Activated CD8-positive, alpha-beta memory T cell treated with anti-CD3 and anti-CD28 coated beads, Interleukin-2, amount 10 ng/mL, durations not matched to agents 7 days and 5 days (primary cell): ENCODE measurements at places on chromosomes 5 and 9. TPM values are rescaled to one million over a fixed set of nuclear protein-coding genes. Genes with fewer than 3 reads are reported as not detected.

GRCh38 chr9:129109537-129109903, 1.1 kb downstream of the CRAT start:
- H3K27ac ChIP-seq: no peak overlapping the region
- no peaks in the 10 kb centered on the region for H3K36me3 ChIP-seq
- no peaks in the 10 kb centered on the region for H3K27me3 ChIP-seq

GRCh38 chr9:98310752-98311392, 55.4 kb upstream of the TBC1D2 start:
- DNase-seq: no peak
- H3K36me3 ChIP-seq: no peaks in the 10 kb centered on the region
- H3K4me1 ChIP-seq: no peaks in the 10 kb centered on the region
- peaks cover 3% of the 10 kb centered on the region for H3K27me3 ChIP-seq
- H3K4me3 ChIP-seq: no peak overlapping the region

DNA sequence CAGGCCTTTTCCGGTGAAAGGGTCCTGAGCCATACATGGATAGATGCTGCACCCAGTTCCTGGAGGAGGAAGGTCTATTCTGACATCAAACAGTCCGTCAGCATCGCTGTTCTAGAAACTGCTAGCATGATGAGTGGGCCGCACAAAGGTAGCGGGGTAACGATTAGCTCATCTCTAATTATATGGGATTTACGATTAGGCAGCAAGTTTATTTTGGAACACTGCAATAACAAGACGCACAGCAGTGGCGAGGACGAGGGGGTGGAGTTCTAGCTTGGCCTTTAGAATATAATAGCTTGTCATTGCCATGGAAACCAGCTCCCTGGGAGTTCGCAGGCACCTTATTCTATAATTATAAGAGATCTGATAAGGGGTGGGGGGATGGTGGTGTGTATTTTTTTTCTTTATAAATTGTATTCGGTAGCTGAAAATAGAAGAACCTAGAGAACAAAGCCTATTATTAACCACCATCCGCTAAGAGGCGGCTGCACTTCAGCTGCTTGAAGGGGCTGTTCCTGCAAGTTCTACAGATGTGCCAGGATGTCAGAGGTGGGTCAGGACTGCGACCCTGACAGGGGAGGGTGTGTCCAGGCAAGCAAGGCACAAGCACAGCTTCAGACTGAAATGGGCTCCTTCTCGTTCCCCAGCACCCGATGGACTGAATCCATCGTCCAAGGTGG, 311.0 kb downstream of the AGTPBP1 start:
- H3K27me3 ChIP-seq: peaks cover 17% of the 10 kb centered on the region
- H3K36me3 ChIP-seq: no peaks in the 10 kb centered on the region

- H3K27ac ChIP-seq: no peak overlapping the region
- no peak overlapping the region for H3K4me3 ChIP-seq
- peaks cover 13% of the 10 kb centered on the region for H3K36me3 ChIP-seq
These were observed 8.0 kb downstream of the DIPK1B start for GRCh38 chr9:136720251-136720897.

SOWAHA gene
- not detected for total RNA-seq

- H3K4me1 ChIP-seq: peaks cover 31% of the 10 kb centered on the region
- H3K27me3 ChIP-seq: peaks cover 35% of the 10 kb centered on the region
- no peak overlapping the region for H3K4me3 ChIP-seq
- no peak for DNase-seq
- no peaks in the 10 kb centered on the region for H3K36me3 ChIP-seq
These were observed 50.5 kb downstream of the CXXC5 start for GRCh38 chr5:139698490-139699146.

DNA sequence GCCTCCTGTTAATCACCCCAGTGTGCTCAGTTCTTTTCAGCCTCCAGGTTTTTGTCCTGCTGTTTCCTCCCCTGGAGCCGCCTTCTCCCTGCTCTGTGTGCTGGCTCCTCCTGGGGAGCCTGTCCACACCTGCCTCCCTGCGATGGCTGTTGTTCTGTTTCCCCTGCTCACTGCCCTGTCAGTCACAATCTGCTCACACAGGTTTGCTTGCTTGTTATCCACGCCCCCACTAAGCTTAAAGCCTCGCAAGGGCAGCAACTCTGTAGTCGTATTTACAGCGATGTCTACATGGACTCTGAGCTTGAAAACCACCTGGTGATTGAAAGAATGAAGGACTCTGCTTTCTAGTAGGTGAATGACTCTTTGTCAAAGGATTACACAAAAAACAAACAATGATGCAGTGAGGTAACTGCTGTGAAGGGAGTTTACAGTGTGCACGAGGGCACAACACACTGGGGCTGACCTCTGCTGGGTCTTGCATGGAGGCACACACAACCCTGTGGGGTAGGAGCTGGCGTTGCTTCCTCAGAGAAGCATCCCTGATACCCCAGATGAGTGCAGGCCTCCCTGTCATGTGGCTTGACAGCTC, 39.6 kb upstream of the TEX48 start:
- peak overlapping the region; percentile 61 for H3K27ac ChIP-seq
- DNase-seq: no peak
- peaks cover 41% of the 10 kb centered on the region for H3K36me3 ChIP-seq

ARL14EPL gene
- not detected for total RNA-seq

DNA sequence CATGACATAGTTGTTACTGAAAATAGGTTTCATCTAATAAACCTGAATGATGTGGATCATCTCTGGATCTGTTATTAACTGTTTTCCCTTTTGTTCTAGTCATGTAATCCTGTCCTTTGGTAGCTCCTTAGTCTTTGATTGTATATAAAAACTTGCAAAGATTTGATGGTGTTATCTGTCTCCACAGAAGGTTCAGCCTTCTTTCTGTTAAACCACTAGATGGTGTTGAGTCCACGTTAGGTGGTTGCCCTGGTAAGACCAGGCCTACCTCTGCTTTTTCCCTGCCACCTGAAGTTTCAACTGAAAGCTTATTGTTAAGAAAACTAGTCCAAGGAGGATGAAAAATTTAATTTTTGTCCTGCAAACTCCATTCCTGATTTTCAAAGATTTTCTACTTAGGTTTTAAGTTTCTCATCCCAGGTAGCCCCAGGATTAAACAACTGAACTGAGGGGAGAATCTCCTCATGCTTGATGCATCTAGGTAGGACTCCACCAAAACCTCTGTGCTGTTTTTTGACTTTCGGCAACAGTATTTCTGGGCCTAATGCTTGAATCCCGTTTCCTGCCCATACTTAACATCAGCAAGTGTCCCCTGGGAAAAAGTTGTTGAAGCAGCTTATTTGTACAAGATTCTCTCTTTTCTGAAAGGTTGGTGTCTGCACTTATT, 68.5 kb downstream of the RICTOR start:
- peak overlapping the region; percentile 1 for H3K27ac ChIP-seq
- no peak overlapping the region for H3K4me3 ChIP-seq
- H3K4me1 ChIP-seq: peaks cover 18% of the 10 kb centered on the region
- peaks cover 37% of the 10 kb centered on the region for H3K36me3 ChIP-seq
- no peak for DNase-seq

HSPA9 gene
- 309 TPM for total RNA-seq

GRCh38 chr5:142754031-142754430, 16.1 kb upstream of the ARHGAP26 start:
- H3K4me1 ChIP-seq: peaks cover 23% of the 10 kb centered on the region
- no peaks in the 10 kb centered on the region for H3K36me3 ChIP-seq
- H3K27ac ChIP-seq: no peak overlapping the region
- H3K4me3 ChIP-seq: no peak overlapping the region
- DNase-seq: no peak

DNA sequence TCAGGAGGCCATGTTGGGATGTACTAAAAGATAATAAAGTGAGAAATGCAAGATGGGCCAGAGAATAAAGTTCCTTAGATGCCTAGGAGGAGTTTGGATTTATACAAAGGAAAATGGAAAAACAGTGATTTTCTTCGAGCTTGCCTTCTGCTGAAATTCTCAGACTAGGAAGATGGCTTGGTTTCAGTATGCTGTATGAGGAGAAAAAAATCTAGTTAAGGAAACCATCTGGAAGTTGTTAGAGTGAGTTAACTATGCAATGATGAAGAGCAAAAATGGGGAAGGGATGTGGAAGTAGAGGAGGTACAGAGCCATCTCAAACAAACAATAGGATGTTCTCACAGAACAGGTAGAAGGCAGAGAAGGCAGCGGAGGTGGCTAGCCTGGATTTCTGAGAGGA, 162.9 kb upstream of the FTMT start:
- H3K27ac ChIP-seq: no peak overlapping the region
- no peak for DNase-seq
- H3K4me1 ChIP-seq: no peaks in the 10 kb centered on the region
- H3K36me3 ChIP-seq: no peaks in the 10 kb centered on the region
- no peaks in the 10 kb centered on the region for H3K27me3 ChIP-seq

GRCh38 chr9:20538956-20539355, 83.3 kb downstream of the MLLT3 start:
- no peak overlapping the region for H3K27ac ChIP-seq
- no peak overlapping the region for H3K4me3 ChIP-seq
- H3K27me3 ChIP-seq: no peaks in the 10 kb centered on the region
- no peak for DNase-seq
